B cell (primary cell): ENCODE measurements at places on chromosomes 11 and 22.

GRCh38 chr11:66106786-66107599, 36.9 kb downstream of the PACS1 start:
- DNase-seq: no peak

GRCh38 chr11:17459236-17459896, 17.3 kb downstream of the ABCC8 start:
- no peak for DNase-seq

GRCh38 chr11:78022397-78023396, at the start of gene KCTD14:
Gene KCTD14 (minus strand): TSS chr11:78023276. CDS start chr11:78023249, 27 bp downstream.
- DNase-seq: no peak

DNA sequence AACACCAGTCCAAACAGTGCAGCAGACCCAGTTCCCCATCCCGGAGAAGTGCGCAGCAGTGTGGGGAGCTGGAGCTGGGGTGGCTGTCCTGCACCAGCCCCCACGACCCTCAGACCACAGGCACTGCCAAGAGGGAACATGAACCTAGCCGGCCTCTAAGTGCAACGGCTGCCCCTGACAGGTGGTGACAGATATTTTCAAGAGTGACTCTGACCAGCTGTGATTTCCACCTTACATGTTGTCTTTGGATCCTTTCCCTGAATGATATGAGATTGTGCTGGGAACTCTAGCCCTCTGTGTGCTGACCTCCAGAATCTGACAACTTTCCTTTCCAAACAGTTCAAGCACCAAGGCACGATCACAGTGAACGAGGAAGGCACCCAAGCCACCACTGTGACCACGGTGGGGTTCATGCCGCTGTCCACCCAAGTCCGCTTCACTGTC, 12.6 kb downstream of the SERPIND1 start:
- no peak for DNase-seq

DNA sequence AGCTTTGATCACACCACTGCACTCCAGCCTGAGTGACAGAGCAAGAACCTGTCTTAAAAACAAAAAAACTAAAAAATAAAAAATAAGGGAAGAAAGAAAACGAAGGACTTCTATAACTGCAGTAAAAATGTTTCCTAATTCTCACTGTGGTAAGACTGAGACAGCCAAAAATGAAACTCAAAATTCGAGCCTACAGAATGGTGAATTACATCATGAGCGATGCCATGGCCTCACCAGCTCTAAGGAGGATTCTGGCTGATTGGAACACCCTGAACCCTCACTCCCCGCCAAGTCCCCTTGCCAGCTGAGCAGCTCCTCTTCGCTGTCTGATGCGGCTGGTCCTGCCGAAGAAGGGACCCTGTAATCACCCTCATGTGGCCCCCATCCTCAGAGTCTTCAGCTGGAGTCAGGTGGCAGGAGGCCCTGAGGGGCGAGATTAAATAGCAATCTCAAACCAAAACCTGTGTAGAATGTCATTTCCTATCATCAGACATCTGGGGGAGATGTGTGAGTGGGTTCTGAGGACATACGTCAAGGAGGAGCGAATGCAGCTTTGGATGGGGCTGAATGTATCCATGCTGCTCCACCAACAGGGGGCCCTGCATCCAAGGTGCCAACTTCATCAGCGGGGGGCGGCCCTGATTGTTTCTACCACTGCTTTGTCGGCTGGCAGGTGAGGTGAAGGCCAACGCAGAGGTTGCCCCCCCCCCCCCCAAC, 29.2 kb downstream of the PDGFB start:
- no peak for DNase-seq

DNA sequence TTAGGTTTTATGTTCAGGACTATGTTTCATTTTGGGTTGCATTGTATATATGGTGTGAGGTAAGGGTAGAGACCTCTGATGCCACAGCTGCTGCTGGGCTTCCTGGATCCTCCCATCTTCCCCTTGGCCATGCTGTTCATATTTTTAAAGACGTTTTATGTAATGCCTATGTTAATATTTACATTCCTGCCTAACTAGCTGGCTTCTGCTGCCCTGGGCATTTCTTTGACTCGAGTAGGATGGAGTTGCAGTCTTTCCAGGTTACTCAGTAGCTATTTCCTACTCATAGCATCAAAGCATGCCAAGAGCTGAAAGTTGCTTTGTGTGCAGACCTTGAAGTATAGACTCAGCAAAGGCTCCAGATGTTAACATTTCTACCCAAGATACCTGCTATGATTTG, 220.5 kb upstream of the CADM1 start:
- no peak for DNase-seq

DNA sequence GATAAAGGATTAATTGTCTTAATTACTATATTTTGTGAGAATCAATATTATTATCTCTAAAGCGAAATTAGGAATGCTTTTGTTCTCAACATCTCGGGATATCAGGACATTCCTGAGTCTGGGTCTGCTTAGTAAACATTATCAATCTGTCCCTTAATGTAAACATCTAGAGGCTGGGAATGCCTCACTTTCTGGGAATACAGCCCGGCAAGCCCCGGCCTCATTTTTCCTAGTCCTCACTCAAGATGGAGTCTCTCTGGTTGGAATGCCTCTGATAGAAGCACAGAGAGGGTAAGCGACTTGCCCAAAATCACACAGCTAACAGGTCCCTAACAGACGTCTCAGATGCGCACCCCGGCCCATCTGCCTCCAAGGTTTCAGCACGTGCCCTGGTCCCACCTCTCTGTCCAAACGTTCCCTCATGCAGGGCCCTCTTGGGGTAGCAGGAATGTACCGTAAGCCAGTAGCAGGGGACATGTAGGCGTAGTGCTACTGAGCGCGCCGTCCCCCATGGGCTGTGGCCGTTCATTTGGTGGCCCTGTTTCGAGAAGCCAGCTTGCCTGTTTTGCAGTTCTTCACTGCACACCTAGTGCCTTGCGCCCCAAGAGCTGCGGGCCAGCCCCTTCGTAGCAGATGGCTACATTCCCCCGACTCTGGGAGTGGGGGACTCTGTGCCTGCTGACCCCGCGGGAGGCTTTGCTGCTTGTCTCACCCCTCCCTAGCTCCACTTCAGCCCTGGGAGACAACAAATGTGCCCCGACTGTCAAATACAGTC, 62.2 kb upstream of the FADD start:
- no peak for DNase-seq

- DNase-seq: no peak
Measured at GRCh38 chr11:22775248-22775647, 54.4 kb downstream of the SVIP start.

- no peak for DNase-seq
Measured at GRCh38 chr22:49170053-49170452, 657.6 kb downstream of the BRD1 start.

DNA sequence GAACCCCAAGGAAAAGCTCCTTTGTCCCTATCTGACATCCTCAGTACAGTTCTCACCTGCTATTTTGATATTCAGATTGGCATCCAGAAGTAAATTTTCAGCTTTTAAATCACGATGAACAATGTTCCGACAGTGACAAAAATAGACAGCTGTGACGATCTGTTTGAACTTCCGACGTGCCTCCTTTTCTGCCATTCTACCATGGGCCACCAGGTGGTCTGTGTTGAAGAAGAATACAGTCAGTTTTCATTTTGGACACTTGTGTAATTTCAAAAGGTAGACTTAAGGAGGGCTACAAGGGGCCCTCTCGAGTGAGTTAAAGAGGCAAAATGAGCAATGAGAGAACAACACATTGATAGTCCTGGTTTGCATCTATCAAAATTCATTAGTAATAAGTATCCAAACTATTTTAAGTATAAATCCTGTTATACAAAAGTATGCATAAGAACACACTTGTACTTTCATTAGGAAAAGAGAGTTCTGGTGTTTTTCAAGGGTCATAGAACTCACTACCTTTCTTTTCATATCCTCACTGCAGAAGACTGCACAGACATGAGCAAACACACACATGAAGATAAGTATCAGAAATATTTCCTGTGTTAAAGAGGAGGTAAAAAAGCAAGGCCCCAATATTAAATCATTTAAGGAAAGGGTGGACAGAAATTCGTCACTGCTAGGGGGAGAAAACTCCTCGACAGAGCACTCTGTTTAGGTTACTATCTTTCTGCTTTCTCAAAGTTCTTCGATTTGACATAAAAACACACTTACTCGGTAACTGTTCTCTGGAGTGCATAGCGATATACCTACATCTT, 89.9 kb upstream of the APOA1 start:
- peak; percentile 81 for DNase-seq

GRCh38 chr11:121656328-121657090, 203.7 kb upstream of the SORL1-AS1 start:
- no peak for DNase-seq

GRCh38 chr22:49039625-49040024, 788.0 kb downstream of the BRD1 start:
- DNase-seq: no peak

- DNase-seq: peak; percentile 68
Measured at GRCh38 chr22:42473484-42474193, 41.4 kb upstream of the NFAM1 start.

GRCh38 chr11:10379426-10379825, 74.6 kb downstream of the ADM start:
- no peak for DNase-seq

GRCh38 chr11:95688501-95689222, 100.9 kb downstream of the FAM76B start:
- no peak for DNase-seq

GRCh38 chr22:49081261-49081666, 746.4 kb downstream of the BRD1 start:
- no peak for DNase-seq
